Stimulated activated CD4-positive, alpha-beta T cell treated with anti-CD3 and anti-CD28 coated beads, Interleukin-2, amount 100 ng/mL, for 24 hours (primary cell): ENCODE measurements at places on chromosomes 12 and 14.

GRCh38 chr14:102927878-102928411 lies 5.5 kb downstream of the AMN start:
- DNase-seq: no peak

- DNase-seq: no peak
Observed at GRCh38 chr12:56348776-56349175, 10.1 kb downstream of the IL23A start.

GRCh38 chr12:120820884-120821510 lies 83.2 kb downstream of the SPPL3 start:
- DNase-seq: peak; percentile 58

DNA sequence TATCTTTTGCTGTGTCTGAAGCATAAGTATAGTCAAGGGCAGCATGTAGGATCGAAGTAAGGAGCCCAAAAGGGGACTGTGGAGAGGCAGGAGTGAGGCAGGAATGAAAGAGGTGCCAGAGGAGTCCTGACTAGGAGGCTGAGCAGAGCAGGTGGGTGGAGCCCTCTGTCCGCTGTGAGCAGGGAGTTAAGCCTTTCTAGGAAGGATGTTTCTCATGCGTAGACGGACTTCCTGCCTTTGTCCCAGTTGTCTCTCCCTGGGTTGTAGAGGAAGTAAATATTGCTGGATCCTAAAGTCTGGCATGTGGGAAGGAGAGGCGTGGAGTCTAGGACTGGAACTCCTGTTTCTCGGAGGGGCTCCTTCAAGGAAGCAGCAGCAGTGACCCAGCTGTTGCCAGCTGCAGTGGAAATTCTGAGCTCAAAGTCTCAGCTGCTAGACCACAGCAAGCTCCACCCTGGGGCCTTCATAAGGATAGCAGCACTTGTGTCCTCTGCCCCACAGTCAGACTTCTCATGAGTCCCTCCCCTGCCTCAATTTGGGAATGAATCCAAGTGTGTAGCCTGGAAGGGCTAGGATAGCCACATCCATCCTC lies 44.0 kb downstream of the RBMS2 start:
- DNase-seq: peak; percentile 35

- DNase-seq: peak; percentile 51
Observed at GRCh38 chr12:105330931-105331804, 677 bp downstream of the C12orf75 start.

GRCh38 chr14:89435892-89436656 lies 19.0 kb upstream of the FOXN3 start:
- DNase-seq: no peak

- DNase-seq: no peak
Observed at GRCh38 chr14:102565959-102566358, 26.5 kb upstream of the RCOR1 start.

DNA sequence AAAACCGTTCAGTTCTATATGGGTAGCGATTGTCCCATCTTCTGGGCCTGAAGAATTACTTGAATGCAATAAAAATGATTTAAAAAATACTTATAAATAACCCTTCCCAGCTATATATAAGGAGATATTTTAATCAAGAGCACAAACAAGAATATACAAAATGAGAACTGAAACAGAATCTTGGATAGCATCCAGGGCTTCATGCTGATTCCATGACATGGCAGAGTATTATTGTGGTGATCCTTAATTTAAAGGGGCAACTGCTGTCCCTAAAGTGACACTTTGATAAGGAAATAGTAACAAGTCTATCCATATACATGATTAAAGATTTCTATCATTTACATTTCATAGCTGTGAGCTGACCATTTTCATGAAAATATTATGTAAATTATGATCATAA lies 18.8 kb downstream of the WBP11 start:
- DNase-seq: no peak

GRCh38 chr12:42728770-42729534 lies 139.4 kb upstream of the PRICKLE1 start:
- no peak for DNase-seq

GRCh38 chr12:50922820-50923219 lies 29.5 kb upstream of the HIGD1C start:
- DNase-seq: no peak

DNA sequence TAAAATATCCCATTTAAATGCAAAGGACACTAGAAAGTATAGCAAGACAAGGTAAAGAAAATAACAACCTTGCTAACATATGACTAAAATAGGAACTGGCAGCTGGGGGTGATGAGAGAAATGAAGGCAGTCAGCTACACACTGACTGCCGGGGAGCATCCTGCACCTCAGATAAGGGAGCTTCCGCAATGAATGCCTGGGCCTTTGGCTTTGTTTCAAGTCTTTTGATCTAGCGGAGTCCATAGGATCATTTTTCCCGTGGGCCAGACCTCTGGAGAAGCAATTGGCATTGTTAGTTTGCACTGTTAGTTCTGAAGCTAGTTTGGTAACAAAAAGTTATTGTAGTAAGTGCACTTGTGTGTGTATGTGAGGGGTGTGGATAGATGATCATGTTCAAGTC lies 639.9 kb downstream of the DIO2 start:
- no peak for DNase-seq

DNA sequence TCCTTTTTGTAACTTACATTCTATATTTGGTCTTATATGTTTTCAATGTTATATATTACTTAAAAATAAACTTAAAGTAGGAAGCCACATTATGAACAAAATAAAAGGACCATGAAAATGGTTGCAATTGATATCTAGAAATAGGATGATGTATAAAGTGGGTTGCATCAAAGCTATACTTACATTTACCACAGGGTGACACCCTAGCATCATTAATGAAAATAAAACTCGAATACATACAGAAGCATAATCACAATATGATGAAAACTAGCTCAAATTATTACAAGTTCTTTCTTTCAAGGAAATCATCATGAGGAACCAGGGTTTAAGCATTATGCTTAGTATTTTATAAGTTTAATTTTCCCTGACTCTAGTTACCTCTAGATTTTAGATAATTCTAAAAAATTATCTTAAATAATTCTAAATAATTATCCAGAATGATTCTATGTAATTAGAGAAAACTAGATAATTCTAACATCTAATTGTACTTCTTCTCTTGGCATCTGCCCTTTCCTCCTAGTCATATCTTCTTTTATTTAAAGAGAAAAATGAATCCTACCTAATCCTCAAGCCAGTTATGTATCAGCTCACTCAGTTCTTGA lies 31.2 kb downstream of the TAS2R7 start:
- DNase-seq: no peak

GRCh38 chr14:60861545-60862140 lies 119.2 kb downstream of the TRMT5 start:
- DNase-seq: no peak

GRCh38 chr12:47785887-47786661 lies 13.0 kb downstream of the SLC48A1 start:
- DNase-seq: no peak

DNA sequence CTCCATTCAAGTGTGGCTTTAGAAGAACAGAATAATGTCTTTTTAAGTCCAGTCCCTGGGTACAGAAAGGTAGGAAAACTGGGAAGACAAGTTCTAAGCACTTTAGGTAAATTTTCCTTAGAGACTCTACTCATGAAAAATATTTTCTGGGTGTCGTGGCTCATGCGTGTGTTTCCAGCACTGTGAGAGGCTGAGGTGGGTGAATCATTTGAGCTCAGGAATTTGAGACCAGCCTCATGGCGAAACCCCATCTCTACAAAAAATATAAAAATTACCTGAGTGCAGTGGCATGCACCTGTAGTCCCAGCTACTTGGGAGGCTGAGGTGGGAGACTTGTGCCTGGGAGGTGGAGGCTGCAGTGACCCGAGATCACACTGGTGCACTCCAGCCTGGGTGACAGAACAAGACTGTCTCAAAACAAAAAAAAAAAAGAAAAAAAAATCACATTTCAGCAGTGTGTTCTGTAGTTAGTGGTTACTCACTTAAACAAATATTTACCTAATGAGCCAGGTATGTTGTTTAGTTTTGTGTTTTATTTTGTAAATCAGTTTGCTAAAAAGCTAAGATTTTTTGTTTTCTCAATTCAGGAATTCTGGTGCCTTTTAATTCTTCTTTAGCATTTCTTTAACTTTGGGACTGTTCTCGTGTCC lies 52.3 kb upstream of the RD3L start:
- no peak for DNase-seq

DNA sequence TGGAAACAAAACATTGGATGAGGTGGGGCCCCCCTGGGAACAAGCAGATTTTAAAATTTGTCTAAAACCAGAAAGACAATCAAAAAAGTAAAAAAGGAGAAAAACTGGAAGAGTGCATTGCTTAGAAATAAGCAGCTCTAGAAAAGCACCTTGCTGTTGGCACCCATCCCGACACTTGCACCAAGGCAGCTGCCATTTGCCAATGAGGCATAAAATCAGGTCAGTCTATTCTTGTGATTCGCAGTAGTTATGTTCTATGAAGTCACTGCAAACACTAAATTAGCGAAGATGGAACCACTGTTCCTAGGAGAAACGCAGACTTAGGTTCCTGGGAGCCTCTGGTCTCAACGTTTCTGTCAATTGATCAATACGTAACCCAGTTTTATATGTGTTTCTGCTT lies 16.2 kb downstream of the VPS33A start:
- no peak for DNase-seq

- DNase-seq: no peak
Observed at GRCh38 chr12:66838366-66838765, 159.5 kb upstream of the GRIP1 start.

- no peak for DNase-seq
Observed at GRCh38 chr12:68344126-68344525, 12.0 kb upstream of the MDM1 start.

DNA sequence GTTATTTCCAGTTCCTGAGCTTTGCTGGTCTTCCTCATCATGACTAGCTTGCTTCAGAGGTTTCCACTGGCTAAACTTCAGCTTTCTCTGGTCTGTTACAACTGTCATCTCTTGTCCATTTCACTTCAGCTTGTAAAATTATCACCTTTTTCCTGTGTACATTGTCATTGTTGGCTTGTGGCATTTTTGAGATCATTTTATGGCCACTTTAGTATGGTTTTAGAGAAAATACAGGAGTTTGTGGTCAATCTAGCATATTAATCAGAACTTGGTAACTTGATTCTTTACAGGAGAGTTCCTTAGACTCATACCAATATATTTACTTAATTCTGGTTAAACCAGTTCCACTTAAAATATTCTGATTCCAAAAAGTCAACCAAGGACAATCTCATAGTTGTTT lies 235.9 kb upstream of the KITLG start:
- DNase-seq: no peak

- no peak for DNase-seq
Observed at GRCh38 chr14:56797003-56797568, 13.2 kb downstream of the OTX2 start.
